HTR-8/SVneo (cell line): ENCODE measurements at places on chromosomes 13 and 19.

- no peak for DNase-seq
Observed at GRCh38 chr13:55569514-55569913, 1571.2 kb upstream of the PRR20A start.

DNA sequence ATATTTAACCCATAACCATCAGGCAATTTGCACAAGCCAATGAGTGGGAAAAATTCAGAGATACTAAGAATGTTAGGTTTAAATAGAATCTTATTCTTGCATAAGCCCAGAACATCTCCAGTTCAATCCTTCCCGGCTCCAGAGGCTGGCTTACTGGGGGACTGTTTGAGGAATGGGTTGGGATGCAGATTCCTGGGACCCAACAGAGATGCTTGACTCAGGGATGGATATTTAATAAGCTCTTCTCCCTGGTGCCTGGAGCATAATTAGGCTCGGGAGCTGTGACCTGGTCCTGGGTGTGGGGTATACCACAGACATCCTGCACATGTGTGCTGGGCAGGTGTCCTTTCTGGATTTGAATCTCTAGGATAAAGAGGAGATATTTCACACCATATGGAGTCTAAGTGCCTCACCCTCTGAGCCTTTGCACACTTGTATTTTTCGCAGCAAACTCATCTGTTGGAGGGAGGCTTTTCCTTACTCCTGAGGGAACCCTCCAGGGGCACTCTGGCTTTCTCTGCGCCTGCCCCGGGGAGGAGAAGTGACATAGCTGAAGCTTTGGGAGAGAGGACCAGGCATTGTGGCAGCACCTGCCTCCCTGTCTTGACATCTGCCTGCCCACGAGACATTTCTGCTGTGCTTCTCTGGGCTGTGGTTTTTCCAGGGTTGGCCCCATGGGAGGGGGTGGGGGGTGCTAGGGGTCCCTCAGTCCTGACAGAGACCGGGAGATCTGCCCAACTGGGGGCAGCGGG lies 36.1 kb upstream of the ANKRD10 start:
- DNase-seq, result no peak

GRCh38 chr19:5953030-5953589 lies 24.8 kb downstream of the RANBP3 start:
- DNase-seq, result no peak

DNA sequence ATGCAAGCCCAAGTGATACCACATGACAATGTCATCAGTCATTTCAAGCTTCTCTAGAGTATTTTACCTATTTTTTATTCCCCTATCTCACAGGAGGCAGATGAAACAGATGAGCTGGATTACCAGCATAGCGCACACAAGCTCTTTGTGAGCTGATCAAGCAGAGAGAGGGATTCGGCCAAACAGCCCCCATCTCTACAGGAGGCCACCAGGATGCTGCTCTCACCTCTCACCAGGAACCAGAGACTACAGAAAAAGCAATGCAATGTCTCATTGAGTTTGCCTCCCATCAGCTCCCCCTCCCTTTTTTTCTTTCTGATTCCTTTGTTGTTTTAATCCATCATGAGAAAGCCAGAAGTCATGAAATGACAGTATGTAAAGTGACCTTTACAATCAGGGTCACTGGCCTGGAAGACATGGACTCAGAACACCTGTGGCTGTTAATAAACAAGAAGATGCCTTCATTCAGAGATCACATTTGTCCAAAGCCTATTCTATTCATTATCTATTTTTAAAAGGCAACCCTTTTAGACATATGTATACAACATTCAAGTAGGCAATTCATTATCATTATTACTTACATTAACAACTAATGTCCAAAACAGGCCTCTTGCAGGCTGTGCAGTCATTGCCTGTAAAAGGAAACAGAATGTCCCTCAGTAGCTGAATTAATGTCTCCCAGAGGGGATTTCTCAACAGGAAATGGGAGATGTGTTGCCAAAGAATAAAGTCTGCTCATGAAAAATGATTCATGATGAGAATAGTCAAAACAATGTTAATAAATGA lies 656.6 kb downstream of the TBC1D4 start:
- no peak for DNase-seq

DNA sequence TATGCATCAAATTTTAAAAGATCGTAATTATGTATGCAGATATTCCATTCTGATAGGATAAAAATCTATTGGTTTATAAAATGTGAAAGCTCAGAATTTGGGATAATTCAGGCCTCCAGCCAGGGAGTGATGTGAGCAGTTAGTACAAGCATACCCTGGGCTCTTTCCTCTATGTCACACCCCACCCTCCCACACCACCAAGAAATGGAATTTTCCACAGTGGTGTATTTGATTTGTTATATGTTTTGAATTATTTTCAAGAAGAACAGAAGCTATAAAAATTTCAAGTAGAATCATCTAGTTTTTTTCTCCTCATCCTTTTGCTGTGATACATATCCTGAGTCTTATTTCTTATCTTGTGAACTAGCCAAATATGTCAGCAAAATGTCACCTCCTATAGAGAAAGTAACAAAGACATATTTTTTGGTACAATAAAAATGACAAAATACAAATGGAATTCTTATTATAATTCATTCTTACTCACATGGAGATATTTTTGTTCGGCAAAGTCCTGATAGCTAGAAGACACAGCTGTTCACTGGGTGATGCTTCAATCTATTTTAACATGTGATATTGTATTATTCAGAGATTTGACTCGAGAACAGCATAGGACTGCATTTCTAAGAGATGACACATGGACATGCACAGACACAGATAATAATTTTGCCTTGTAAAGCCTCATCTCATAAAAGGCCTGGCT lies 61.2 kb upstream of the FRY start:
- no peak for DNase-seq

DNA sequence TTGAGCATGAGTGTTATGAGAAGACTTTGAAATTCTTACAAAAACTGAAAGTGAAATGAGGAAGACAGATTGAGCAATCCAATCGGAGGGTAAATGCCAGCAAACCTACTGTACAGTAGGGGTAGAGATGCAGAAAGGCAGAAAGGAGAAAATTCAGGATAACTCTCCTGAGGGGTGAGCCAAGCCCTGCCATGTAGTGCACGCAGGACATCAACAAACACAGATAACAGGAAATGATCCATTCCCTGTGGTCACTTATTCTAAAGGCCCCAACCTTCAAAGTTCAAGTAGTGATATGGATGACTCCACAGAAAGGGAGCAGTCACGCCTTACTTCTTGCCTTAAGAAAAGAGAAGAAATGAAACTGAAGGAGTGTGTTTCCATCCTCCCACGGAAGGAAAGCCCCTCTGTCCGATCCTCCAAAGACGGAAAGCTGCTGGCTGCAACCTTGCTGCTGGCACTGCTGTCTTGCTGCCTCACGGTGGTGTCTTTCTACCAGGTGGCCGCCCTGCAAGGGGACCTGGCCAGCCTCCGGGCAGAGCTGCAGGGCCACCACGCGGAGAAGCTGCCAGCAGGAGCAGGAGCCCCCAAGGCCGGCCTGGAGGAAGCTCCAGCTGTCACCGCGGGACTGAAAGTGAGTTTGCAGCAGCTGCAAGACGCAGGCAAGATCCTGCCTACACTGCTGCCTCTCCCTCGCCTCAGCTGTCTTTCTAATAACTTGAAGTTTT lies at the start of gene TNFSF13B:
TNFSF13B (plus strand) TSS at position 118 of the 728 bp plus-strand sequence; CDS start at position 296, 178 bp downstream.
- peak; percentile 2 for DNase-seq

DNA sequence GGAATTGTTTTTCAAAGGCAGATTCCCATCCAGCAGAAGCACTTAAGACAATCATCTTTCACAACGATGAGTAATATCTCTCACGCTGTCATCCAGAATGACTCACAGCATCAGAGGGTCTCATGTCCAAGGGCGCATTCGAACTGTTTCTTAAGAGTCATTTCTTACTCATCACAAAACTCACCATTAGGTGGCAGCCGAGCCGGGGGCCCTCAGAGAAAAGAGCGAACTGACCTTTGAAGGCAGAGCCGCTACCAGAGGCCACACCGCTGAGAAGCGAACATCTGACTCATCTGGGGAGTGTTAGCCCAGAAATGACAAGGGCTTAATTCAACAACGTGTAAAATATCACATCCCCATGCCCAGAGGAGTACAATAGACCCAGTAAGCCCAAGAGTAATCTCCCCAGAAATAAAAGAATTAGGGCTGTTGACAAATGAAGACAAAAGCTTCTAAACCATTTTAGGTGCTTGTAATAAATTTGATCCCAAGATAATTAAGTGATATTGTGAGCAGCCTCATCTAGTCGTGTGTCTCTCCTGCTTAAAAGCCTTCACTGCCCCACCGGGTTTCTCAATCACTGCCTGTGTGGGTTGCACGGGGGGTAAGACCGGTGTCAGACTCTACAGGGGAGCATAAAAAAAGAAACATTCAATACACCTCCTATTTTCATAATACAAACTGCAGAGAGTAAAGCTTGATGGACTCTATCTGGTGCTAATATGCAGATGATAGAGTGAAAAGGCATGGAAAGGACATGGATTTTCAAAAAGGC lies 96.2 kb downstream of the CYSLTR2 start:
- DNase-seq, result peak; percentile 57

DNA sequence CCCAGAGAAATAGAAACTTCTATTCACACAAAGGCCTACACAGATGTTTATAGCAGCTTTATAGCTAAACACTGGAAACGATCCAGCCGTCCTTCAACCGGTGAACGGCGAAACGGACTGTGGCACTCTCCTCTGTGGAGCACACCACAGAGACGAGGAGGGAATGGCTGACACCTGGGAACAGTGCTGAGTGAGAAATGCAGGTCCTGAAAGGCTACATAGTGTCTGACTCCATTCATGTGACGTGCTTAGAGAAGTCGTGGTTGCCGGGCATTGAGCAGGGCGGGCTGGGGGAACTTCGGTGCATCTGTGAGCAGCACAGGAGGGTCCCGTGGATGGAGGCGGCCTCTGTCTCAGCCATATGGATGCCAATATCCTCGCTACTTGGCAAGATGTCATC lies 3.1 kb upstream of the GRK1 start:
- DNase-seq, result no peak

DNA sequence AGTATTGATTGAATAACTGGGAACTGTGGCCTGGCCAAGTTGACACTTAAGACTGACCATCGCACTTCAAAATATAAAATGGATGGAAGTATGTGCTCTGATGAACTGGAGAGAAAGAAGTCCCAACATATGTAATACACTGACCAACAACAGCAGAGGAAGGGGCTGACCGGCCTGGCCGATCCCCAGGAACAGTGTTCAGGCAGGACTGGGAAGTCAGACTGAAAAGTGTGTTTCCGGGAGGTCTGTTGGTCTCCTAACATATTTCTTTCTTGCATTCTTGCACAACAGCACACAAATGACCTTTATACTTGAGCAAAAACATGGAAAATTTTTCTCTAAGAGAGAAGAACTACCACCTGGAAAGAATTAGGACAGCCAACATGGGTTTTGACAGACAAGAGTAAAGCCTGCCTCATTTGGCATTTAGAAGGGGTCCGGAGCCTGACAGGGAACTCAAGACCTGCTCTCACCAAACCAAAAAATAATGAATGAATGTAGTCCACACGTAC lies 297.8 kb downstream of the OXGR1 start:
- DNase-seq, result no peak

GRCh38 chr19:12875086-12875485 lies 6.2 kb downstream of the DNASE2 start:
- no peak for DNase-seq

DNA sequence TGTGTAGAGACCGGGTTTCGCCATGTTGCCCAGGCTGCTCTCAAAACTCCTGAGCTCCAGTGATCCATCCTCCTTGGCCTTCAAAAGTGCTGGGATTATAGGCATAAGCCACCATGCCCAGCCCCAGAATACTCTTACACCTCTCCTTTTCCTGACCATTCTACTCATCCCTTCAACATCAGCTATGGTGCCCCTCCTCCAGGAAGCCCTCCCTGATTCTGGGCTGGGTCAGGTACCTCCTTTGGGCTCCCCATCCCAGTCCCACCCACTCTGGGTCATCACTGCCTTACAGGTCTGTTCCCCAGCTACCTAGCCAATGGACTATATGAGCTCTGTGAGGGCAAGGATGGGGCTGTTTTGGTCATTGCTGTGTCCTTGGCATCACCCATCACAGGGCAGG lies 9.6 kb downstream of the TGFB1 start:
- no peak for DNase-seq

DNA sequence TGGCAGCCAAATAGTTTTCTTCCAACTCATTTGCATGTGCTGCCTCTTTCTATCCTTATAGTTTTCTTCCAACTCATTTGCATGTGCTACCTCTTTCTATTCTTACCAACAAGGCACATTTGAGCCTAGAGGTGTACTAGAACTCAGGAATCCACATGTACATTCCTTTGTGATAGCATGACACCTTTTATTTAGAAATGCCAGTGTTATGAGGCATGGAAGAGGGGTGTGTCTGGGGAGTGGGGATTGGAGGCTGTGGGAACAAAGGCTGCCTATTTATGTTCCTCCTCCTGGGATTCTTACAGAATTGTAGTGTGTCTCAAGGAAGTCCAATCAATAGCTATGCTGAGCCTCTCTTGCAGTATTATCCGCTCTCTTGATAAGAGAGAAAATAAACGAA lies 966.7 kb downstream of the PCDH17 start:
- no peak for DNase-seq
